ENCODE measurements at places on chromosomes 4 and X.

DNA sequence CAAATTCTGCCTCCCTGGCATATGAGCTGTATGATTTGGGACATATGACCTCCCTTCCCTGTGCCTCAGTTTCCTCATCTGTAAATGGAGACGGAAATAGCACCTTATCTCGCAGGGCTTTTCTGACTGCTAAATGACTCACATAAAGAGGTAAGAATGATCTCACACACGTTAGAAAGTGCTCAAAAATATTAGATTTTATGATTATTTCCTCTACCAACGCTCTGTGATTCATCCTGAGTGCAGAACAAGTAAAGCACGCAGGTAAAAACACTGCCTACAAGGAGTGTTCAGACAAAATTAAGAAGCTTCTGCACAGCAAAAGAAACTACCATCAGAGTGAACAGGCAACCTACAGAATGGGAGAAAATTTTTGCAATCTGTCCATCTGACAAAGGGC lies 21.1 kb downstream of the ACSL1 start:
- no peak for DNase-seq

GRCh38 chr4:5712517-5712916 lies 1.5 kb downstream of the EVC start:
- DNase-seq = no peak

DNA sequence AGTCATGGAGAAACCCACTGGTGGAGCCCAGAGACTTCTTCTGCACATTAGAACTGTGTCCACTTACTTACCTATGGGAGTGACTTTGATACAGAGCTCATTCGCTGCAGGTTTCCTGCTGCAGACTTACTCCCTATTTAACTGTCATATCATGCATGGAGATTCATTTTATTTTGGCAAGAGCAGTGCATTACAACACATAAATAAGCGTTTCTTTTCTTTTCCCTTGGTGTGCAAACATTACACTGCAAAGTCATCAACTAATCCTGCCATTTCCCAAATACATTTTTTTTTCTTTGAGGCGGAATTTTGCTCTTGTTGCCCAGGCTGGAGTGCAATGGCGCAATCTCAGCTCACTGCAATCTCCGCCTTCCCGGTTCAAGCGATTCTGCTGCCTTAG lies 230.9 kb upstream of the SFRP2 start:
- DNase-seq = no peak

- no peak for DNase-seq
These were observed 398.2 kb upstream of the LCORL start for GRCh38 chr4:18419780-18420179.

- no peak for DNase-seq
These were observed 1.4 kb upstream of the STBD1 start for GRCh38 chr4:76305033-76305687.

- no peak for DNase-seq
These were observed 9.3 kb downstream of the DIPK2B start for GRCh38 chrX:45191383-45191782.

DNA sequence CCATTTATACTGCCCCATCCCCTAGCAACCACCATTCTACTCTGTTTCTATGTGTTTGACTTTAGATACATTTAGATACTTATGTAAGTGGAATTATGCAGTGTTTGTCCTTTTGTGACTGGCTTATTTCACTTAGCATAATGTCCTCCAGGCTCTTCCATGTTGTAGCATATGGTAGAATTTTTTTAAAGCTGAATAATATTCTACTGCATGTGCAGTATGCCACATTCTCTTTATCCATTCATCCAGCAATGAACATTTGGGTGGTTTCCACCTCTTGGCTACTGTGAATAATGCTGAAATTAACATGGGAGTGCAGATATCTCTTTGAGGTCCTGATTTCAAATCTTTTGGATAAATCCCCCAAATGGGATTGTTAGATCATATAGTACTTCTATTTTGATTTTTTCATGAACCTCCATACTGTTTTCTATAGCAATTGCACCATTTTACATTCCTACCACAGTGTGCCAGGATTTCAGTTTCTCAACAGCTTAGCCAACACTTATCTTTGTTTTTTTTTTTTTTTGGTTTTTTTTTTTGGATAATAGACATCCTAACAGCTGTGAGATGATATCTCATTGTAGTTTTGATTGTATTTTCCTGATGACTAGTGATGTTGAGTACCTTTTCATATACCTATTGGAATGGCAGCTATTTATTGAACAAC lies 105.9 kb upstream of the LNX1 start:
- no peak for DNase-seq

DNA sequence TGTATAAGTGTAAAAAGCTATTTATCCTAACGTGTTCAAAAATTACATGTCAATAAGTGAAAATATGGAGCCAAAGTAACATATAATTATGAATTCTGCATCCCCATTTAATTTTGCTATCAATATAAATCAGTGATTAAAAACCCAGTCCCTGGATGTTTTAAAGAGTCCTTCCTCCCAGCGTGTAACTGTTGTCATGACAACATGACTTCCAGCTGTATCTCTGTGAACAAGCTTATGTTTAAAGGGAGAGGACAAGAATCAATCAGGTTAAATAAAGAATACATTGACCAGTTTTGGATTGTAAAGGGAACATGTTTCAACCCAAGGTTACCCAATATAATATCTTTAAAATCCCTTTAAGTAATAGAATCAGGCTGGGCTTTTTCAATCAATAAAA lies 219.7 kb downstream of the NSUN7 start:
- DNase-seq = no peak

GRCh38 chr4:141130947-141131605 lies 2.2 kb downstream of the RNF150 start:
- DNase-seq = no peak

GRCh38 chr4:127015667-127016117 lies 617.1 kb upstream of the INTU start:
- DNase-seq = no peak

GRCh38 chrX:44974451-44974850 lies 101.5 kb downstream of the KDM6A start:
- DNase-seq = no peak

- DNase-seq = peak; percentile 66
These were observed 127.4 kb downstream of the FAM53A start for GRCh38 chr4:1556541-1557220.

DNA sequence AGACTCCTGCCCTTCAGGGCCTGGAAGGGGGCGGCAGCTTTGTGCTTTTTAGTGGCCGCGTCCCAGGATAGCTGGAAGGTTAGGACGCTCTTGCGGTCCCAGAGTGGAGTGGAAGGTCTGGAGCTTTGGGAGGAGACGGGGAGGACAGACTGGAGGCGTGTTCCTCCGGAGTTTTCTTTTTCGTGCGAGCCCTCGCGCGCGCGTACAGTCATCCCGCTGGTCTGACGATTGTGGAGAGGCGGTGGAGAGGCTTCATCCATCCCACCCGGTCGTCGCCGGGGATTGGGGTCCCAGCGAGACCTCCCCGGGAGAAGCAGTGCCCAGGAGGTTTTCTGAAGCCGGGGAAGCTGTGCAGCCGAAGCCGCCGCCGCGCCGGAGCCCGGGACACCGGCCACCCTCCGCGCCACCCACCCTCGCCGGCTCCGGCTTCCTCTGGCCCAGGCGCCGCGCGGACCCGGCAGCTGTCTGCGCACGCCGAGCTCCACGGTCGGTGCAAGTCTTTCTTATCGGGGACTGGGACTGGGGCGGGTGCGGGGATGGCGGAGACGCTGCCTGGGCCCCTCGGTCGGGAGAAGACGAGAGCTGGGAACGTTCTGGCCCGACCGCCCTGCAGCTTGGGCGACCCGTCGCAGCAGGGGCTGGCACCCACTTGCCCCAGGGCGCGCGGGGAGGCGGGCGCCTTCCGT lies at the start of gene EDNRA:
Gene EDNRA (plus strand): TSS at position 207 of the 686 bp plus-strand sequence. CDS start 4,585 bp downstream, outside the sequence.
- no peak for DNase-seq

DNA sequence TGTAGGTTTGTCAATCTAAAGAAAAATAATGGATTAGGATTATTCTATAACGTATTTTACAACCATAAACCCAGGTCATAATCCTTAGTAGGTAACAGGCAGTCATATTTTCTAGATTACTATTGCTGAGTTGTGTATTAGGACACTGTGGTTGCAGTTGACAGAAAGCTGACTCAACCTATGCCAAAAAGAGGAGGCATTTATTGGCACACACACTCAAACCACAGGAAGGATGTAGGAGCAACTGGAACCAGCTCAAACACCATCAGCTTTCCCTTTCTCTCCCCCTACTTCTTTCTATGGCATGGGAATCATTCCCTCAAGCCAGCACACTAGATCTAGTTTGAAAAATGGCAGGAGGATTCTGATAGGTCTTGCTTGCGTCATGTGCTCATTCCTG lies 136.4 kb upstream of the FAM9C start:
- DNase-seq = no peak

DNA sequence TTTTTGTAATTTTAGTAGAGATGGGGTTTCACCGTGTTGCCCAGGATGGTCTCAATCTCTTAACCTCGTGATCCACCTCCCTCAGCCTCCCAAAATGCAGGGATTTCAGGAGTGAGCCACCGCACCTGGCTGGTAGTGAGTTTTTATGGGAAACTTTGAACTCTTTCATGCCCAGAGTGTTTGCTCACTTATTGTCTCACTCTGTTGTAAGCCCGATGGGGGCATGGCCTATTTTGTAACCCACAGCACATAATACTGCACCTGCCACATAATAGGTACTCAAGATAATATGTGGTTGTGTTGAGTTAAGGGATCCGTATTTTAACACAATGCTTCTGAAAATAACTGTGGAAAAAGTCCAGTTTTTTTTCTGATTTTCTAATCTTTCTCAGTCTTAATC lies 109.6 kb upstream of the GIMD1 start:
- DNase-seq = no peak

GRCh38 chr4:47485768-47486167 lies 693 bp downstream of the ATP10D start:
- no peak for DNase-seq

Measured in D721Med (cell line).